Stimulated activated CD8-positive, alpha-beta memory T cell treated with anti-CD3 and anti-CD28 coated beads, Interleukin-4, amount 100 ng/mL, for 4 hours (primary cell): ENCODE measurements at places on chromosomes 12 and 14.

GRCh38 chr12:51994959-51995358, 11.8 kb upstream of the TAMALIN start:
- no peak for DNase-seq

DNA sequence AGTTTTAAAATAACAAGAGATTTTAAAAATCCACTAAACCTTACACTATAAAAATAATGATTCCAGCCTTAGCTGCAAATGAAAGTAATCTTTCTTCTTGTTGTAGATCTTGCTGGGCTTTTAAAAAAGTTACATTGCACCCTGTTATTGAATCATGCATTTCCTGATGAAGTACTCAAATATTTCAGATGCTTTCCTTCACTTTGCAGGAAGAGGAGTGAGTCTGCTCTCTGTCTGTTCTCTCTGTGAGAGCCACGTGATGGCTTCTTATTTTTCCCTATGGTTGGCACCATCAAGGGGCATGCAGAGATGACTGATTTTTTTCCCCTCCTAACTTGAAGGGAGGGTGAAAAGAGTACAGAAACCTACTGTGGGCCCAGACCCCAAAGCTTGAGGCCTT, 262.7 kb downstream of the ATP23 start:
- no peak for DNase-seq

DNA sequence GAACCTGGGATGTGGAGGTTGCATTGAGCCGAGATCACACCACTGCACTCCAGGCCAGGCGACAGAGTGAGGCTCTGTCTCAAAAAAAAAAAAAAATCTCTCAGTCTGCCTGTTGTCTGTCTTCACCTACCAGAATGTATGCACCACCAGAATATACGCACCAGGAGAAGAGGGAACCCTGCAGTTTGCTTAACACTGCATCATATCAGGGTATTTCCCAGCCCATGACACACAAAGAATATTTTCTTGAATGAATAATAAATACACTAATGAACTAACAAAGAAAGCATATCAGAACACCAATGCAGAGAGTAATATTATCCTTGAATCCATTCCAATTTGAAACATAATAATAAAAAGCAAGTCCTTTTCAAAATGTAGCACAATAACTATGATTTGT, 44.2 kb upstream of the FOXN3 start:
- no peak for DNase-seq

DNA sequence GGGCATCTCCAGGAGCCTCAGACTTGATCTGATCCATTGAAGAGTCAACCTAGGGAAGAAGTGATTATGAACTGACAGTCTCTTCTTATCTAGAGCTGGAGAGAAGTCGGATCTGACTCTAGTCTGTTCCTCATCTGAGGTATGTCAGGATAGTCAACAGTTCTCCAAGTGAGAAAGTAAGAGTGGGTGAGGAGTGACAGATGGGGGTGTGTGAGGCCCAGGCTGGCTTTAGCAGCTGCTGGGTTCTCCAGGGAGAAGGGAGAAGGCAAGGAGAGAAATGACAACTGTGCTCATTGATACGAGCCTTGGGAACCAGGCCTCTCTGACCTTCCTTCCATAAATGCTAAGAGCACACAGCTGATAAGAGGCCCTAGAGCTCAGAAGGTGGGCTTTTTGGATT, 53.3 kb downstream of the IRAK3 start:
- DNase-seq = no peak

GRCh38 chr12:90331821-90332220, 623.2 kb downstream of the CCER1 start:
- DNase-seq = no peak

GRCh38 chr14:91867316-91867988, at the start of gene TC2N:
TC2N (minus strand) TSS chr14:91867536; CDS start chr14:91813769, 53,767 bp downstream.
- no peak for DNase-seq

DNA sequence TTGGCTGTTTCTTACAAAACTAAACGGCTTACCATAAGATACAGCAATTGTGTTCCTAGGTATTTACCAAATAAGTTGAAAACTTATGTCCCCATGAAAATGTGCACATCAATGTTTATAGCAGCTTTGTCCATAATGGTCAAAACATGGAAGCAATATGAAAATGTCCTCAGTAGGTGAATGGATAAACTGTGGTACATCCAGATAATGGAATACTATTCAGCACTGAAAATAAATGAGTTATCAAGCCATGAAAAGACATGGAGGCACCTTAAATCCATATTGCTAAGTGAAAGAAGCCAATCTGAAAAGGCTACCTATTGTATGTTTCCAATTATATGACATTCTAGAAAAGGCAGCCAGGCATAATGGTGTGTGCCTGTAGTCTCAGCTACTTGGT, 40.7 kb downstream of the CFL2 start:
- no peak for DNase-seq

- no peak for DNase-seq
Observed at GRCh38 chr14:104972301-104973134, 5.7 kb downstream of the AHNAK2 start.

- no peak for DNase-seq
Observed at GRCh38 chr14:51653079-51653774, 1.5 kb downstream of the FRMD6 start.

DNA sequence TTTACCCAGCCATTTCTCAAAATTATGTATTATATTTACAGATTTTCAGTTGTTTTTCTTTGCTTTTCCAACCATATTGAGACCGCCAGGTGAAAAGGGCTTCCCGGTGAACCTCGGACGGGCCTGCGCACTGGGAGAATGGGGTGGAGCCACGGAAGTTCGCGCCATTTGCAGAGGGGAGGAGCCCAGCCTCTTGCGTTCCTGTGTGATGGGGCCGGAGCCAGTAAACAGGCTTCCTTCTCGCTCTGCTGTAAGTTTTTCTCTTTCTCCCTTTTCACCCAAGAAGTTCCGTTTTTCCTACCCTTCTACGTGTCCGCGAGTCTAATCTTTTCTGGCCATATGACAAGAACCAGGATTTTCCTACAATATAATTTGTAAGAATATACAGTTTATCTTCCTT, 1108.8 kb upstream of the SEL1L start:
- no peak for DNase-seq

GRCh38 chr12:121764808-121765207, 28.7 kb downstream of the RHOF start:
- DNase-seq = no peak

DNA sequence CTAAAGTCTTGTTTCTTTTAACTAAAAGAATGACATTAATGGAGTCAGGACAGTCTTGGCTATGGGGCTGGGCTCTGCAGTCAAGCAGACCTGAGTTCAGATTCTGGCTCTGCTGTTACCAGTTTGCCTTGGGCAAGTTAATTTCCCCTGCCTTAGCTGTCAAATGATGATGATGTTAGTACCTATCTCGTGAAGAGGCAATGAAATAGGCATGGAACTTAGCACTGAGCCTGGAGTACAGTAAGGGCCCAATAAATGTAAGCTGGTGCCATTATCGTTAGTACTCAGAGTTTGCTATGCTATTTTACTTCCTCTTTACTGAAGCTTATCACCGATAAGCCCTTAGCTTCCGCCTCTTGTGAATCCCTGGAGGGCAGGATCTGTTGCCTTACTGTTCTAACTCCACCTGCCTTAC, 8.5 kb downstream of the FBXW8 start:
- no peak for DNase-seq

GRCh38 chr14:34710744-34711143, 3.6 kb downstream of the CFL2 start:
- no peak for DNase-seq

DNA sequence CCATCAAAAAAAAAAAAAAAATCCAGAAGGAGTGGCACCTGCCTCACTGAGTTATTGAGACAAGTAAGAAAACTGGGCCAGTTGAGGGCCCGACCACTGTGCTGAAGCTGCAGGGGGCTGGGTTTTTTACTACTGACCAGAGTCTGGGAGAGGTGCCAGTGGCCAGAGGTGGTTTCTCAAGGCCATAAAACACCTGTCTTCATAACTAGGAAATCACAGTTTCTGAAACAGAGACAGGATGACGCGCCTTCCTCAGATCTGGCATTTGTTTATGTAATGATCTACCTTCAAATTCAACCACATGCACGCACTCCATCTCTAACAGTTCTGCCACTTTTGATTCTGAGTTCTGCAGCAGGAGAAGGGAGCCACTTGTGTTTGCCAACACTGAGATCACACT, 12.7 kb downstream of the TSPAN11 start:
- no peak for DNase-seq

GRCh38 chr12:31585271-31585670, 5.7 kb downstream of the DENND5B start:
- no peak for DNase-seq

- DNase-seq = no peak
Observed at GRCh38 chr12:43891856-43892574, 56.1 kb downstream of the TMEM117 start.

DNA sequence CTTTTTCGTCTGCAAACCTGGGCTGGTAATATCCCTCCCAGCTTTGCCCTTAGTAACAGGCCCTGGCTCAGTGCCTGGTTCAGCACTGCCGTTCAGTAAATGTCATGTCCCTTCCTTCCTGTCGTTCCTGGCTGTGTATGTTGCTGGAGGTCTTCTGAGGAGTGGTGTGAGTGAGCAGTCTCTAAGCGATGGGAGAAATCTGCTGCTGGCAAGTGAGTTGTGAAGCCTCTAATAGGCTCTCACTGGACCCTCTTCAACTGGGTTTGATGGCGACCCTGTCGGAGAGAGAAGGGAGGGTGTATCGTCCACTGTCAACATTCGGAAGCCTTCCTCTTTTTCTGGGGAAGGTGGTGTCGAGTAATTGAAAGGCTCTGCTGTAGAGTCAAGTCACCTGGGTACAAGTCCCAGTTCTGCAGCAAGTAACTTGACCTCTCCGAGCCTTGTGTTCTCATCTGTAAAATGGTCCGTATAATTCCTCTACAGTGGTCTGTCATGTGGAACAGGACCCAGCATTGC, 62.8 kb downstream of the HRK start:
- no peak for DNase-seq

GRCh38 chr12:83040339-83040738, 353.6 kb downstream of the TMTC2 start:
- no peak for DNase-seq

DNA sequence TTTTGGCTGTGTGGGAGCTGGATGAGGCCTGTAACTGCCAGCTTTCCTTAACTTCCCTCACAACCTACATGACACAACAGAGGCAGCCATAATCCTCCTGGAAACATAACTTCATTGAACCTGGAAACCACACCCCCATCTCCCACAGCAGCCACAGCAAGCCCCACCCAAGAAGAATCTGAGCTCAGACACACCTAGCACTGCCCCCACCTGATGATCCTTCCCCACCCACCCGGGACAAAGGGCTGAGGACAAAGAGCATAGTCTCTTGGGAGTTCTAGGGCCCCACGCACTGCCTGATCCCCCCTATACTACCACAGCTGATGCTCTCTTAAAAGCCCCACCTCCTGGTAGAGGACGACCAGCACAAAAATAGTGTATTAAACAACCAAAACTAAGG, 29.6 kb upstream of the TSPAN8 start:
- no peak for DNase-seq

- no peak for DNase-seq
Observed at GRCh38 chr12:70724444-70724843, 87.2 kb upstream of the PTPRB start.

DNA sequence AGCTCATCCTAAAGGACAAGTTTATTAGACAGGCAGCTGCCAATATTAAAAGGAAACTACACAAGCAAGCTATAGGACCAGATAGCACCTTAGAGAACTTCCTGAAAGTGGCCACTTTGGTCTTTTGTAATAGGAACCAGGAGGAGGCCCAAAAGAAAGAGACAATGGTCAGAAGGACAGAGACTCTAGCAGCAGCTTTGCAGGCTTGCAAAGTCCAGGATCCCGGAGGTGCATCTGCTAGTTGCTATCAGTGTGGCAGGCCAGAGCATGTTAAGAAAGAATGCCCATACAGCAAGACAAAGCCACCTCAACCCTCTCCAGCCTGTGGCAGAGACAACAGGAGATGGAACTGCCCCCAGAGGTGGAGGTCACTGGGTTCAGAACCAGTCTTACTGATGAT, 23.4 kb downstream of the APOBEC1 start:
- DNase-seq = no peak

DNA sequence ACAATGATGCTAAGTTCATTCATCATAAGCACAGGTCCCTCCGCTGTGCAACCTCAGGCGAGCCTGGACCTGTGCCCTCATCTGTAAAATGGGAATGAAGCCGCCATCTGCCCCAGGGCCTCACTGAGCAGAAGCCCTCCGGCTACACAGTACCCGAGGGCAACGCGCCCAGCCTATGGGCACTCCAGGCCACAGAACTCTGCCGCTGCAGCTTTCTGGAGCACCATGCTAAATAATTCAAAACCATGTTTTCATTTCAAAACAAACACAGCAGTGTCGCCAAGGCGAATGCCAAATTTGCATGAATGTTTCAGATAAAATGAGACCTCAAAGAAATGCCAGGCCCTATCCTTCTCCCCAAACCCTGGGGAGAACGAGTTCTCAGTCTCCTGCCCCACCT, 4.0 kb downstream of the NCOR2 start:
- no peak for DNase-seq

DNA sequence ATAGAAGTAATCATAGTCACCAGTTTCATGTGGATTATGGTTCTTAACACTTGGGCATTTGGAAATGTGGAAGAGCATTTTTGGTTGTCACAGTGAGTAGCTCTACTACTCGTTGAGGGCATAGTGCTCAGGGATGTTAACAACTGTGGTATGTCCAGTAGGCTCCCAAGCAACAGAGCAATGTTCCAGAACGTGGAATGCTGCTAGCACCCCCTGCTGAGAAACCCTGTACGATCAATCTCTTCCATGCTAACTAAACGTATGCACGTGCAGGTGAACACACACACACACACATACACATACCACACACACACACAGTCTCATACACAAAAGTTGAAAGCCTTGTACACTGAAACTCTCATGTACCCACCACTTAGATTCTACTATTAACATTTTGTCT, 16.6 kb upstream of the GNPTAB start:
- DNase-seq = no peak

DNA sequence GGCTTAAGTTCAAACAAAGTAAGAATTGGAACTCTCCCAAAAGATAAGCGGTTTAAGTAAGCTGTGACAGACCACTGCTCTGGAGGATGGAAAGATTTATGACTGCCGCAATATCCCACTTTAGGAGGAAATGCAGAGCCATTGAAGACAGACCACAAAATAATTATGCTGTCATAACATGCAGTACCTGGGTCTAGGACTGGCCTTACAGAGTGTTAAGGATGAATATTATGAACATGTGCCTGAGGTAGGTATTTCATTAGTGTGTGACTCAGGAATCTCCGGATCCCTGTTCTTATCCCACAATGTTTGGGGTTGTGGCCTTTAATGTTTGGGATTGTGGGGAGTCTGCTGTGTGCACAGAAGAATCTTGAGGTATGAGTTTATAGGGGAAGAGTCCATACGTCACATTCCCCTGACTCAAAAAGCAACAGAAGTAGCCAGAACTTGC, 114.9 kb downstream of the SAMD4A start:
- no peak for DNase-seq

- no peak for DNase-seq
Observed at GRCh38 chr12:40224439-40225291, at the start of gene LRRK2. LRRK2 (plus strand) TSS chr12:40224997; CDS start chr12:40225132, 135 bp downstream.

GRCh38 chr14:50366115-50366514, 30.6 kb downstream of the CDKL1 start:
- DNase-seq = no peak

GRCh38 chr12:80936642-80937390, 918 bp downstream of the LIN7A start:
- DNase-seq = no peak
